Activated naive CD8-positive, alpha-beta T cell treated with anti-CD3 and anti-CD28 coated beads, Interleukin-2, amount 50 U/mL, for 24 hours (primary cell): ENCODE measurements at places on chromosomes 13 and 19.

- peak overlapping the region; percentile 92 for H3K4me3 ChIP-seq
- peaks cover 6% of the 10 kb centered on the region for H3K36me3 ChIP-seq
- peak overlapping the region; percentile 78 for H3K27ac ChIP-seq
- H3K4me1 ChIP-seq, result peaks cover 57% of the 10 kb centered on the region
Observed at GRCh38 chr19:18422530-18423191, 3.5 kb downstream of the SSBP4 start.

- no peaks in the 10 kb centered on the region for H3K36me3 ChIP-seq
- no peak for DNase-seq
- H3K4me1 ChIP-seq, result peaks cover 4% of the 10 kb centered on the region
- H3K4me3 ChIP-seq, result no peak overlapping the region
- no peaks in the 10 kb centered on the region for H3K27me3 ChIP-seq
- H3K27ac ChIP-seq, result no peak overlapping the region
Observed at GRCh38 chr13:67147342-67148133, 82.6 kb downstream of the PCDH9 start.

- H3K27me3 ChIP-seq, result no peaks in the 10 kb centered on the region
- no peak for DNase-seq
- no peak overlapping the region for H3K27ac ChIP-seq
- H3K4me3 ChIP-seq, result no peak overlapping the region
- no peaks in the 10 kb centered on the region for H3K36me3 ChIP-seq
- H3K4me1 ChIP-seq, result no peaks in the 10 kb centered on the region
Observed at GRCh38 chr13:93151277-93151676, 75.3 kb upstream of the GPC6 start.

GRCh38 chr13:43816401-43816889 lies 29.7 kb upstream of the ENOX1 start:
- H3K27me3 ChIP-seq, result peaks cover 17% of the 10 kb centered on the region
- no peak overlapping the region for H3K27ac ChIP-seq
- no peak for DNase-seq
- no peaks in the 10 kb centered on the region for H3K4me1 ChIP-seq

GRCh38 chr19:19238126-19238894 lies 26.6 kb downstream of the NCAN start:
- H3K27ac ChIP-seq, result no peak overlapping the region
- peaks cover 17% of the 10 kb centered on the region for H3K27me3 ChIP-seq
- no peaks in the 10 kb centered on the region for H3K4me1 ChIP-seq
- peaks cover 5% of the 10 kb centered on the region for H3K36me3 ChIP-seq
- no peak overlapping the region for H3K4me3 ChIP-seq
- DNase-seq, result no peak

DNA sequence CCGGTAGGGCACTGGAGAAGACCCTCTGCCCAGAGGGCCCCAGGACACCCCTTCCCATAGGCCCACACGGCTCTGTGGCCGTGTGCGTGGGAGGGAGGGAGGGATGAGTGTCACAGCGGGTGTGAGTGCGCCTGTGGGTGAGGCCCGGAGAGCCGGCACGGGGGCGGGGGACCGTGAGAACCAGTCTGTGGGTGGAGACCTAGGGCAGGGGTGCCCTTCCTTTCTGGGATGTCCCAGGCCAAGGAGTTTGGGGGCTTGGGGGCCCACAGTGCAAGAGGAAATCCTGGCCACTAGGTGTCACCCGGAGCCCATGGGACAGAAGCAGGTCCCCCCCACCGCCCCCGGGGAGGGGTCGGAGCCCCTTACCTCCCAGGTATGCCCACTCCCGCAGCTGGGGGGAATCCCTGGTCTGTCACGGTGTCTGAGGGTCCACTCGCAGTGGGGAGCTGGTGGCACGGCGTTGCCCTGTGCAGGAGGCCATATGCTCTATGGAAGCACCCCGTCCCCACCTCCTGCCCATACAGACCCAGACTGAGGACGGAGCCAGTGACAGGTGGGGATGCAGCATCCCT lies 16.0 kb upstream of the SLC7A10 start:
- no peak overlapping the region for H3K4me3 ChIP-seq
- no peaks in the 10 kb centered on the region for H3K4me1 ChIP-seq
- no peak overlapping the region for H3K27ac ChIP-seq
- H3K27me3 ChIP-seq, result peaks cover 5% of the 10 kb centered on the region
- no peaks in the 10 kb centered on the region for H3K36me3 ChIP-seq
- DNase-seq, result peak; percentile 31

GRCh38 chr19:41407271-41407670 lies 9.7 kb downstream of the BCKDHA start:
- H3K36me3 ChIP-seq, result no peaks in the 10 kb centered on the region
- no peaks in the 10 kb centered on the region for H3K27me3 ChIP-seq
- H3K4me1 ChIP-seq, result peaks cover 4% of the 10 kb centered on the region
- no peak overlapping the region for H3K4me3 ChIP-seq
- no peak for DNase-seq
- H3K27ac ChIP-seq, result no peak overlapping the region

GRCh38 chr13:111549464-111549863 lies 229.0 kb downstream of the TEX29 start:
- H3K36me3 ChIP-seq, result no peaks in the 10 kb centered on the region
- no peaks in the 10 kb centered on the region for H3K27me3 ChIP-seq
- H3K4me3 ChIP-seq, result no peak overlapping the region
- H3K27ac ChIP-seq, result no peak overlapping the region
- no peaks in the 10 kb centered on the region for H3K4me1 ChIP-seq

DNA sequence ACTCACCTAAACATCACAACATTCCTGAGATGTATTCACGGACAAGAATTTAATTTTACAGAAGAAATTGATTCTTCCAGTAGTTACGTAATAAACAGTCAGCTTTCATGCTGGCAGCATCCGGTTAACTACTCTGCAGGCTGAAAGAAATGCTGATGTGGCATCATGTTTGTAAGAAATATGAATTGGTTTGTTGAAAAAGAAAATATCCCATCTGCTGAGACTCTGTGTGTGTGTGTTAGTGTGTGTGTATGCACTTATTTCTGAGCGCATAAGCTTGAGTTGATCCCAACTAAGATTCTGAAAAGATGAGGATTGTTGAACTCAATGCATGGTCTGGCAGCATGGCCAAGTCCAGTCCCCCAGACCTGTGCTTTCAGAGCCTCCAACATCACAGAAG lies 74.3 kb upstream of the FAM216B start:
- no peak overlapping the region for H3K4me3 ChIP-seq
- H3K27ac ChIP-seq, result no peak overlapping the region
- DNase-seq, result no peak

DNA sequence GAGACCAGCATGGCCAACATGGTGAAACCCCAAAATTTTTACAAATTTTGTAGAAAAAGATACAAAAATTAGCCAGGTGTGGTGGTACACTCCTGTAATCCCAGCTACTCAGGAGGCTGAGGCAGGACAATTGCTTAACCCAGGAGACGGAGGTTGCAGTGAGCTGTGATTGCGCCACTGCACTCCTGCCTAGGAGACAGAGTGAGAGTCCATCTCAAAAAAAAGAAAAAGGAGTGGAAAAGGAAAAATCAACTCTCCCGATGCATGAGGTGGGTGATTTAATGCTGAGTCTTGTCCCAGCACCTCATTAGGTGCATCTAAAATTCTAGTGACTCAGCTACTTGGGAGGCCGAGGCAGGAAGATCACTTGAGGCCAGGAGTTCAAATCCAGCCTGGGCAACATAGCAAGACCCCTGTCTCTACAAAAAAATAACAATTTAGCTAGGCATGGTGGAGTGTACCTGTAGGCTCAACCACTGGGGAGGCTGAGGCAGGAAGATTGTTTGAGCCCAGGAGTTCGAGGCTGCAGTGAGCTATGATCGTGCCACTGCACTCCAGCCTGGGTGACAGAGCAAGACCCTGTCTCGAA lies 19.8 kb downstream of the GTPBP3 start:
- no peak for DNase-seq
- no peak overlapping the region for H3K4me3 ChIP-seq
- H3K27me3 ChIP-seq, result peaks cover 5% of the 10 kb centered on the region
- no peak overlapping the region for H3K27ac ChIP-seq

GRCh38 chr13:49608651-49609331 lies 19.5 kb upstream of the ARL11 start:
- no peak overlapping the region for H3K27ac ChIP-seq
- no peak overlapping the region for H3K4me3 ChIP-seq
- H3K27me3 ChIP-seq, result no peaks in the 10 kb centered on the region
- DNase-seq, result no peak

GRCh38 chr13:30362869-30363268 lies 55.5 kb upstream of the KATNAL1 start:
- no peaks in the 10 kb centered on the region for H3K36me3 ChIP-seq
- H3K27me3 ChIP-seq, result no peaks in the 10 kb centered on the region
- H3K27ac ChIP-seq, result no peak overlapping the region
- DNase-seq, result no peak
- H3K4me3 ChIP-seq, result no peak overlapping the region

DNA sequence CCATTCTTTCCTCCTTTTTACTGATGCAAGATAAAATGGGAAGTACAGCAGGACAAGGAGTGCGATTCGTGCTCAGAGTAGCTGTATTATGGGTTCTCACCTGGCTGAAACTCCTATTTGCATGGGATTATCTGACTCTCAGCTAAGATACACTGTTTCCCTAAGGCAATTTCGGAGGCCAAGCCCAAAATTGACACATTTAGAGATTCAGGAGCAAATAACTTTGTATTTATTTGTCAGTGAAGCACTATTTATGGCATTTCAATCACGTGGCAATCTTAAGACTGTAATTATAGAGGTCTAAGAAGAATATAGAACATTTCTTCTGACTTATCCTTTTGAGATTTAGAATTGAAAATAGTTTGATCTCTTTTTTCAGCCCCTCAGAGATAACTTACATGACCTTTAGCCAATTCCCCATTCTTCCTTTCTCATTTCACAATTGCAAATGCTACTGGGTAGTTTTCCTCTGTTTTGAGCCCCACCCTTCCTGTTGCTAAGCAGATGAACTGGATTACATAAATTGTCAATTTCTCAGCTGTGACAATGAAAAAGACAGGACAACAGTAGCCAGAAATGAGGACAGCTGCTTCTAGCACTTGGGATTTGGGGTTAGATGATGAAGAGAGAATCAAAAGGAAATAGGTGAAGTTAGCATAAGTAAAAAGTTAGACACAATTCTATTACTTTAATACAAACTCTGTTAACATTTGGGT lies 122.7 kb upstream of the FRY start:
- H3K27me3 ChIP-seq, result peaks cover 8% of the 10 kb centered on the region
- no peaks in the 10 kb centered on the region for H3K4me1 ChIP-seq
- DNase-seq, result no peak
- H3K36me3 ChIP-seq, result no peaks in the 10 kb centered on the region
- no peak overlapping the region for H3K4me3 ChIP-seq

DNA sequence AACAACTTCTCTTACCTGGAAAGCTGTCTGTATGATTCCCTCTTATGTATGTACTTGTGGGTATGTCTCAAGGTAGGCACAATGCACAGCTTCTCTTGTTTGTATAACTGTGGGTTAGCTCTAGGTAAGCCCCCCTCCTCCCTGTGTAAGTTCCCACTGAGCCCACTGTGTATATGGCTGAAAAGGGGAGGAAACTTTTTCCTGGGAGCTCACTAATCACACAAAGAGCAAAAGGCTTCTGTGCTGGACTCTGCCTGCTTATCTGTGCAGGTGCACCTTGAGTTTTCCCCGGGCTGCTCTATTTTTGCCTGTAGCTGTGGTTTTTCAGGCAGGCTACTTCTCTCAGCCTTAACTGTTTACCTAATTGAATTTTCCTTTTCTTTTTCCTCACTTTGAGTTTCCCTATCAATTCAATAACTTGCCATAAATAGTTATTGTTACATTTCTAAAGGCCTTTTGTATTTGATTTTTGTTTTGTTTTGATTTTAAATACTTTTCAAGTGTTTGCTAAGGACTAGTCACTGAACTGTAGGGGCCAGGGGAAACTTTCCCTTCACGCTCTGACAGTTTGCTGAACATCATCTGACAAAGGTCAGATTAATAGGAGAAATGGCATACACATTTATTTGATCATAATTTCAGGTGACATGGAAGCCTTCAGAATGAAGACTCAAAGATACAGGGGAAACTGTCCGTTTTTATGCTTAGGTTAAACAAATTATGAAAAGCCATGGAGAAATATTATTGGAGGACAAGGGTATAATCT lies 423.5 kb upstream of the ATXN8OS start:
- no peaks in the 10 kb centered on the region for H3K36me3 ChIP-seq
- H3K4me1 ChIP-seq, result no peaks in the 10 kb centered on the region
- no peak overlapping the region for H3K27ac ChIP-seq
- H3K4me3 ChIP-seq, result no peak overlapping the region
- DNase-seq, result no peak
- H3K27me3 ChIP-seq, result no peaks in the 10 kb centered on the region

DNA sequence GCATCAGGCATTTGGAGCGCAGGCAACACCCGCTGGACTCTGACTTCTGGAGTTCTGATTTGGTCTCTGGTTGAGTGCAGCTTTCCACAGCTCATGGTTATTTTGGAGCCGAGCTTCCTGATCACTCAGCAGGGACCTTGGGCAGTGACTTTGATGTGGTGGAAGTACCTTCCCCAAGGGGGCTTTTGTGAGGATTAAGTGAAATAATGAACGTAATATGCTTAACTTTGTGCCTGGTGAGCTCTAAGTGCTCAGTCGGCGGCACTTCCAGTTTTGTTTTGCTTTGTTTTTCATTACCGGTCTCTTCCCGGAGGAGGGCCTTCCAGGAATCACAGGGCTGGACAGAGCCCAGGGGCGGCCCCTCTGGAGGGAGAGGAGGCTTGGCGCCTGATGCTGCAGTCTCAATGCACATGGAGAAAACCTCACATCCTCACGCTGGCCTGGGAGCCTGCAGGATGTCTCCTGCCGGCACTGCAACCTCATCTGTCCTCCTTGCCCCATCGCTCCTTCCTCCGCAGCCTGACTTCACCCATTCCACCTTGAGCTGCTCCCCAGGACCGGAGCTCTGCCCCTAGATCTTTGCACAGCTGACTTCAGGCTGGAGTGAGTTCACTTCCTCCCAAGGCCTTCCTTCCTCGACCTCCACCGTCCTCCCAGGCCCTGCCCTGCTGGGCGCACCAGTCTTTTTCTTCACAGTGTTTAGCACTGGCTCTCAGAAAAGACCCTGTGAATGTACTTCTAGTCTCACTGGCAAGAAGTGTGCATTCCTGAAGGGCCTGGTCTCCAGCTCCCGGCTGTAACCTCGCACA lies 1.5 kb downstream of the PLEKHF1 start:
- peaks cover 22% of the 10 kb centered on the region for H3K36me3 ChIP-seq
- H3K27ac ChIP-seq, result peak overlapping the region; percentile 84
- H3K4me1 ChIP-seq, result peaks cover 77% of the 10 kb centered on the region
- peak overlapping the region; percentile 89 for H3K4me3 ChIP-seq

DNA sequence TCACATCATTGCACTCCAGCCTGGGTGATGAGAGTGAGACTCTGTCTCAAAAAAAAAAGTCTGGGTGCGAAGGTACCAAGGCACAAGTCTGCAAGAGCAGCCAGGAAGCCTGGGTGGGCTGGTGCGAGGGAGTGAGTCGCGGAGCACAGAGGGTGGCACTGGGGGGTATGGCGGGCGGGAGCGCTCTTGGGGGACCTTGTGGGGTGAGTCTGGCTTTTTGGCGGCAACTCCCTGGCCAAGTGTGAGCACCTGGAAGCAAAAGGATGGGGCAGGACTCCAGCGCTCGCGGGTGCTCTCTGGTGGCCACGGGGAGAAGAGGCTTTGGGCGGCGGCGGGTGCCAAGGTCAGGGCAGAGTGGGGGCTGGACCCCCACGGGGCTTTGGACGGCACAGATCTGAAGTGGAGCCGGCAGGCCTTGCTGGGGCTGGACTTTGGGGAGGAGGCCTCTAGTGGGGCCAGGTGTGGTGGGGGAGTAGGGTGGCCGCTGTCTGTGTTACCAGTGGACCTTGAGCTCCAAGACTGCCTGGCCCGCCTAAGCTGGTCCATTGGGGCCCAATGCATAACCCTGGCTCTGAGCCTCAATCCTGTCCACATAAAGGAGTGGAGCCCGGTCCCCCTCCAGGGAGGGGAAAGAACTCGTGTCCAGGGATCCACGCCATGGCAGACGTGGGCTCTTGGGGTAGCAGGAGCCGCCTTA lies 1.6 kb downstream of the P2RY11 start:
- H3K4me1 ChIP-seq, result peaks cover 73% of the 10 kb centered on the region
- peak overlapping the region; percentile 79 for H3K4me3 ChIP-seq
- peaks cover 63% of the 10 kb centered on the region for H3K36me3 ChIP-seq
- H3K27ac ChIP-seq, result peak overlapping the region; percentile 95
- DNase-seq, result peak; percentile 81
